ENCODE measurements at places on chromosomes 11 and 22. TPM values are rescaled to one million over a fixed set of nuclear protein-coding genes. Genes with fewer than 3 reads are reported as not detected.

SAA4 gene
- total RNA-seq = not detected

TH gene
- total RNA-seq = 8.5 TPM

CDKN1C gene
- 40.4 TPM for total RNA-seq

TSGA10IP gene
- 0.69 TPM for total RNA-seq

KCNJ11 gene
- total RNA-seq = 14.5 TPM

OR52N4 gene
- total RNA-seq = not detected

Measured in diencephalon (tissue), 1 donor.